ENCODE measurements at places on chromosomes 2 and 18.

GRCh38 chr2:120319123-120319522 is 26.8 kb upstream of the INHBB start:
- DNase-seq, result no peak

DNA sequence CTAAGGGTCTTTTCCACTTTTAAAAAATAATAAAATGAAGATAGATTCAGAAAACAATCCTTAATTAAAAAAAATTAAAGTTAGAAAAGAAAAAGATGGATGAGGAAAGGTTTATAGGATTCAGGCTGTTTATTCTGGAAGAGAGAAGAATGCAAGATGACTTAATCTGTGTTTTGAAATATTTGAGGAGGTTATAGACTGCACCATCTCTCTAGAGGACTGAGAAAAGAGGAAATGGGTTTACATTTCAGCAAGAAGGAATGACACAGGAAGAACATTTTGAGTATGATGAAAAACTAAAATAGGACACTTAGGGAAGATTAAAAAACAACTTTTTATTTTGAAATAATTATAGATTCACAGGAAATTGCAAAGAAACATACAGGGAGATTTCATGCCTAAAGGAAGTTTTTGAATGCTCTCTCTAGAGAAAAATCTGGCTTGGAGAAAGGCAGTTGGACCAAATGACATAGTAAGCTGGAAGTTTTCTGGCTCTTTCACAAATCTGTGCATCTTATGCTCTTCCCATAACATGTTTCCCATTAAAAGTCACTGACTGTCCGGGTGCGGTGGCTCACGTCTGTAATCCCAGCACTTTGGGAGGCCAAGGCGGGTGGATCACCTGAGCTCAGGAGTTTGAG is 75.0 kb downstream of the CERS6 start:
- no peak for DNase-seq

DNA sequence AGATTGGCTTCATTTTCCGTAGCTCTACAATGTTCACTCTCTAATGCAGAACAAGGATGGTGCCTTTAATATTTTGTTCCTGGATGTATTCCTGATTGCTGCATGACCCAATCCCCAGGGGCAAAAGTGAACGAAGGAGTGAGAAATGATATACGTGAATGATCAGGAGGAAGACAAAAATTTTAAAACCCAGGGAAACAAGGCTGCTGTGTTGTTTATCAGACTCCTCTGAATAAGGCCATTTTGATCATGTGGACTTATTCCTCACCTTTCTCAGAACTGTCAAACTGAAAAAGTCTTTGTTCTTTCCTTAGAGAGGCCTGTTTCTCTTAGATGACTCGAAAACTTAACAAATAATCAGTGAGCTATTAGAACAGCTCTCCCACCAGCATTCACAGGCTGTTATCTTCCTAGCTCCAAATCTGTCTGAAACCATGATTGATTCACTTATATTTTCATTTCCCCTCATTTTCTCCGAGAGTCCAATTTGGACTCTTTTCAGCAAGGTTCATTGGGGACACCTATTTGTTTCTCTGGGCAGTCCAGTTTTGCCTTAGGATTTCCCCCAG is 29.5 kb upstream of the COX7A2L start:
- DNase-seq, result no peak

- no peak for DNase-seq
Measured at GRCh38 chr2:222088561-222088960, 210.2 kb downstream of the PAX3 start.

DNA sequence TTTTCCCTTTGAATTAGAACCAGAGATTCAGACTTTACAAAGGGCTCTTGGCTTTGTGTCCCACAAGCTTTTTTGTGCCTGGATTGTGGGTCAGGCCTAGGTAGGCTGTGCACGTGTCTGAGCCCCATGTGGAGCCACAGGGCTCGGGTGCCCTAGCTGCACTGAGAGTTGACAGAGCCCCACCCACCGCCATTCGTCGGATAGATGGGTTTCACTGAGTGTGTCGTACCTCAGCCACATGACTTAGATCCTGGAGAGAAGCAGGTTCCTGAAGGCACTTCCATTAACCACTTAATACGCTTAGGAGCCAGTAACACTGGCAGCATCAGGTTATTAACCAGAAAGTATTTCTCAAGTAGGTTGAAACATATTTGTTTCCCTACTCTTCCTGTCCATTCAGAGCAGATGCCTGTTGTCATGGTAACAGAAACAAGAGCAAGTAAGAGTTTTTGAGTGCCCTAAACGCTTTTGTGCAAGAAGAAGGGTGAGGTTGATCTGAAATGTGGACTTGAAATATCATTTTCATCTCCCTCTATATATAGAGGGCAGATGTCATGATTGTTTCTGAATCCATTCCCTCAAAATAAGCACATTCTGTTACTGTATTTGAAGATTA is 30.0 kb downstream of the ADCYAP1 start:
- no peak for DNase-seq

GRCh38 chr2:161353543-161353942 is 45.3 kb downstream of the PSMD14 start:
- no peak for DNase-seq

- DNase-seq, result no peak
Measured at GRCh38 chr18:24214913-24215312, 76.1 kb downstream of the CABYR start.

GRCh38 chr2:146124741-146125140 is 1604.8 kb upstream of the ZEB2 start:
- no peak for DNase-seq

DNA sequence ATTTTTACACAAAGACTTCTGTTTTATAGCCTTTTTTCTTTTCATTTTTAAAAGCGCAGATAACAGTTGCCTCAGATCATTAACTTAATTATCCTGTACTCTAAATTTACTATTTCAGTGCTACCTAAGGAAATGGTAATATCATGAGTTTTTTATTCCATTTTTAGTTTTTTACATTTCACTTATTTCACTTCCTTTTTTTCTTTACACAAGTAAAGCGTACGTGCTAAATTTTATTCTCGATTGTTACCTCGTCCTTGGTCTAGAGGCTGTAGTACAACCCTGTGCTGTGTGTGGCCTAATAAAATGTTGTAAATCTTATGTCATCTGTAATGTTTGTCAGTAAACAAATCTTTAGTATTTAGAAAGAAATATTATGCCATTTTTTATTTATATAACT is 49.2 kb downstream of the CRIM1 start:
- DNase-seq, result no peak

GRCh38 chr2:123514613-123515207 is 510.4 kb upstream of the CNTNAP5 start:
- no peak for DNase-seq

DNA sequence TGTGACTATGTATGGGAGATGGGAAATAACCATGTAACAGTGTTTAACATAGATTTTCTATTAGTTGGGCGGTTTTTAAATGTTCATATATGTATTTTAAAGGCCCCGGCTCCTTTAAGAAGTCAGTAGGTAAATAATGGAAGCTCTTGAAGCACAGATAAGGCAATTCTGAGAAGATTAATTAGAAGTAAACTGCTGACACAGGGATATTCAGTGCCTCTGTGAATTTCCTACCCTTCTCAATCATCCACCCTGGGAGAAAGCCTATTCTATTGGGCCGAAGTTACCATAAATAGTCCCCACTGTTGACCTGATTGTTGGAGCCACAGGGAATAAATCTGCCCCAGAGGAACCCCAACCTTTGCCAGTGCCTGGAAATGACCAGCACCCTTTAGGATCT is 56.8 kb upstream of the SIX3 start:
- no peak for DNase-seq

DNA sequence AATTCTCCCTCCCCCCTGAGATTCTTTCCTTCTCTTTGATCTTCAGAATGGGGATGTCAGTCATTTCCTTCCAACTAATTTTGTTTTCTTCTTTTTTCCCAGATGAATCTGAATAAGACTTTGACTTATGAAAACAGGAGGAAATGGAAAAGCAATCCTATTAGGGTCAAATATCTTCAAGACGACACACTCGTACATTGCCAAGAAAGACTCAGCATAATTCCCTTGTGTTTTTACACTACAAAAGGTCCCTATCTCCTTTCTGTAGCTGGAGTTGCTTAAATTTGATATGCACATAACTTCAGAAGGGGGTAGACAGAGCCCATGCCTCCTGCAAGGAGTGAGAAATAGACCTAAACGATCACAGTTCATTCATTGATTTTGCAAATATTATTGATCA is 230.3 kb upstream of the RBBP8 start:
- DNase-seq, result no peak
